Endothelial cell (in vitro differentiated cells): ENCODE measurements at places on chromosomes 2 and 18.

GRCh38 chr2:186984481-186984880 lies 135.5 kb upstream of the ZSWIM2 start:
- no peak for DNase-seq

GRCh38 chr2:212882626-212883025 lies 268.8 kb downstream of the IKZF2 start:
- DNase-seq: no peak

GRCh38 chr2:174629506-174629905 lies 31.9 kb upstream of the WIPF1 start:
- no peak for DNase-seq

DNA sequence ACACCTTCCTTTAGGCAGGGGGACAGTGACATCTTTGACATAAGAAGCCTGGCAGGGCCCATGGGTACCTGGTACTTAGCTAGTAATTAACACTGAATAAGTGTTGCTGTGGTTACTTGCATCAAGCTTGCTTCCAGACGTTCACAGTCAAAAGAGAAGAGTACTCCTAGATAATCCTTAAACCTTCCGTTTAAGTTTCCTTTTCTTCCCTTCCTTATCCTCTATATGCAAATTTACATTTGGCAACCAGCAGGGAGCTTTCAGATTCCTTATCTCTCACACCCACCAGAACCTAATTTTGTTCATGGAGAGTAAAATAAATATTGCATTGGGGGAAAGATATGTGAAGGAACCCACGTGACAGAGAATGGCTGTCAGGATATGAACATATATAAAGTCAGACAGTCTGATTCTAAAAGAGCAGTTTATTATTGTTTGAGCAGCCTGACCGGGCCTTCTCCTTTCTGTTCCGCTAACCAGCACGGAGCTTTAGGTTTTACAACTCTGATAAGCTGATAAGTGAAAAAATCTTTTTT lies 7.8 kb upstream of the RAB31 start:
- no peak for DNase-seq

- no peak for DNase-seq
Measured at GRCh38 chr18:63161761-63162195, 157.8 kb downstream of the BCL2 start.

DNA sequence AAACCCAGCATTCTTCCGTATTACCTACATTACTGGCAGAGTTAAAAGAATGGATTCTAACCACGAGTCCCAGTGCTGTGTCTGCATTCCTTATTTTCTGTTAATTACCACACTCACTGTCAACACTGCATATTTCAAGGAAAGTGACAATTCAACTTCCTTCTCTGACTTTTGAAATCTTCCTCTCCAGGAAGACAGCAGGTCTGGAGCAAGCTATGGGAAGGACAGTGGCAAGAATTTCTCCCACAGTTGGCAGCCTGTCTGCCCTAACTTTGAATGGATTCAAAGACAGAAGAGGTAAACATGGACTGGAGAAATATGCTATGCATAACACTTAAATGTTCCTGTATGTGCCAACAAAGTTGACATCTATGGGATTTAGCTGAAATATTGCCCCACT lies 700.5 kb upstream of the CHAC2 start:
- no peak for DNase-seq

DNA sequence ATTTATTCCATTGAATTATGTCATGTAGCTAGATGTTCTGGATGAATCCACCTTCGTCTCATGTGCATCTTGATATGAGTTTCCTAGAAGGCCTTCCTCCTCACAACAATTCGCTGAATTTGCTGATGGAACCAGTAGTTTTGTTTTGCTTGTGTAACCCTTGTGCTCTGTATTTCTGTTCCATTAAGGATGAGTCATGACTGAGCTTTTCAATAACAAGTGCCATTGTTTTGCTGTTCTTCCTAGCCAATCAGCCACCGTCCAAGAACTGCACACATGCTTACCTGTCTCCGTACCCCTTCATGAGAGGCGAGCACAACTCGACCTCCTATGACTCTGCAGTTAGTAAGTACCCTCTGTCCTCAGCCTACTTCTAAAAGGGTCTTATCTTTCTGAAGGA lies 2.3 kb downstream of the TMEM182 start:
- no peak for DNase-seq

GRCh38 chr18:34773961-34774766 lies 64.1 kb downstream of the DTNA start:
- no peak for DNase-seq

- DNase-seq: no peak
Measured at GRCh38 chr2:71858071-71858470, 289.6 kb downstream of the CYP26B1 start.

DNA sequence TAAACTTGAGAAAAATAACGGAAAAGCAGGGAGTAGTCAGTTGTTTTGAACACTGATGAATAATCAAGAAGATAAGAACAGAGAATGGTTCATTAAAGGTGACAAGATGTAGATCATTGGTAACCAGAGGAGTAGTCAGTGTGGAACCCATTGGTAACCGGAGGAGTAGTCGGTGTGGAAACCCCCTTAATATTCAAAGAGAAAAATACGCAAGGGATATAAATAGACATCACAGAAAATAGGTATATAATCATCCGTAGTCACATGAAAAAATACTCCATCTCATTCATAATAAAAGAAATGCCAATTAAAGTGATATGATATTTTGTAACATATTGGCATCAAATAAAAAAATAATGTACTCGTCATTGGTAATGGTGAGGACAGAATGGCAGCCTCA lies 70.6 kb upstream of the EPAS1 start:
- no peak for DNase-seq
